ENCODE measurements at places on chromosomes 12 and 14.

DNA sequence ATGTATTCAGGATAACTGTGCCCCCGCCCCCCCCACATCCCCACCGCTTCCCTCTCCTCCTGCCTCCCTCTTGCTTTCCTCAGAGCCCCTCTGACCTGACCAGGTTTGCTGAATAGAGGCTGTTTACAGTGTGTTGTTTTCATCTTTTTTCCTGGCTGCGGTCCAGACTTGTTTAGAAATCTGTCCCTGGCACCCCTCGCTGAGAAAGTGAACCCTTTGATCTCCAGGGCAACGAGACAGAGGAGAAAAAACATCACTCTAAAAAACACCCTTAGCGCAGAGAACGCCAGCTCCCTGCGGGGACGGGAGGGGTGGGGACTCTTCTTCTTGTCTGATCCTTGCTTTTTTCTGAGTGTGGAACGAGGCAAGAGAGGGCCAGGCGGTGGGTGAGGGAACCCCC, 22.5 kb downstream of the SDS start:
- no peak for DNase-seq

- DNase-seq: no peak
Measured at GRCh38 chr12:51318846-51319599, 5.0 kb downstream of the BIN2 start.

- DNase-seq: no peak
Measured at GRCh38 chr12:62217466-62218194, 42.6 kb upstream of the USP15 start.

GRCh38 chr12:114684098-114684869, at the start of gene TBX3:
Gene TBX3, minus strand, starts transcription at chr12:114684175. Its CDS starts 975 bp downstream, at chr12:114683200.
- peak; percentile 92 for DNase-seq

DNA sequence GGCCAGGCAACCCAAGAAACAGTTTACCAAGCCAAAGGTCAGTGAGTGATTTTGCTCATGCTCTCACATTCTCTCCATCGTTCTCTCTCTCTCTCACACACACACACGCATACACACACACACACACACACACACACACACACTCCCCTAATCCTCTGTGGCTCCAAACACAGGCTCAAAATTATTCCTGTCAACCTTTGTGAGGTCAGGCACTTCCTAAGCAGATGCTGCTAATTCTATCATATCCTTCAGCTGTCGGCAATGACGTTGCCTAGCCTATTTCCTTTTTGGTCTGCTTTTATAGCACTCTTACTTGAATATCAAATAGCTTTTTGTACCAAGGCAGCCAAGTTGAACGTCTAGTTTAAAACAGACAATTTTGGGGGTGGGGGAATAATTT, 98.9 kb upstream of the EGLN3 start:
- no peak for DNase-seq

GRCh38 chr12:125944446-125944845, 879.2 kb downstream of the AACS start:
- no peak for DNase-seq

- no peak for DNase-seq
Measured at GRCh38 chr14:64196056-64196455, 98.1 kb downstream of the ESR2 start.

GRCh38 chr12:47120736-47121135, 41.0 kb upstream of the AMIGO2 start:
- no peak for DNase-seq

GRCh38 chr14:70098250-70098809, 90.4 kb downstream of the SLC8A3 start:
- DNase-seq: no peak

DNA sequence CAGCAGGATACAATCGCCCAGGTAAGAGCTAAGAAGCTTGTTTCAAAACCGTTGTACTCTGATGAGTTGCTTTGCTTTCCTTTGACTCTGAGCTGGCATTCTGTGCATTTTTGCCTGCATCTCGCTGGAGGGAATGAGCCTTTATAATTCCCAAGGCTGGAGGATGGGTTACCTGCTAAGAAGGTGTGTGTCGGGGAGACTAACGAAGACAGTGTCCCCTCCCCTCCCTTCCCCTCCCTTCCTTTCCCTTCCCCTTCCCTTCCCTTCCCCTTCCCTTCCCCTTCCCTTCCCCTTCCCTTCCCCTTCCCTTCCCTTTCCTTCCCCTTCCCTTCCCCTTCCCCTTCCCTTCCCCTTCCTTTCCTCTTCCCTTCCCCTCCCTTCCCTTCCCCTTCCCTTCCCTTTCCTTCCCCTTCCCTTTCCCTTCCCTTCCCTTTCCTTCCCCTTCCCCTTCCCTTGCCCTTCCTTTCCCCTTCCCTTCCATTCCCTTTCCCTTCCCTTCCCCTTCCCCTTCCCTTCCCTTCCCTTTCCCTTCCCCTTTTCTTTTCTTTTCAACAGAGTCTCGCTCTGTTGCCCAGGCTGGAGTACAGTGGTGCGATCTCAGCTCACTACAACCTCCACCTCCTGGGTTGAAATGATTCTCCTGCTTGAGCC, 15.4 kb downstream of the C3AR1 start:
- DNase-seq: no peak

- peak; percentile 57 for DNase-seq
Measured at GRCh38 chr12:69052613-69053408, 119.8 kb upstream of the CPM start.

DNA sequence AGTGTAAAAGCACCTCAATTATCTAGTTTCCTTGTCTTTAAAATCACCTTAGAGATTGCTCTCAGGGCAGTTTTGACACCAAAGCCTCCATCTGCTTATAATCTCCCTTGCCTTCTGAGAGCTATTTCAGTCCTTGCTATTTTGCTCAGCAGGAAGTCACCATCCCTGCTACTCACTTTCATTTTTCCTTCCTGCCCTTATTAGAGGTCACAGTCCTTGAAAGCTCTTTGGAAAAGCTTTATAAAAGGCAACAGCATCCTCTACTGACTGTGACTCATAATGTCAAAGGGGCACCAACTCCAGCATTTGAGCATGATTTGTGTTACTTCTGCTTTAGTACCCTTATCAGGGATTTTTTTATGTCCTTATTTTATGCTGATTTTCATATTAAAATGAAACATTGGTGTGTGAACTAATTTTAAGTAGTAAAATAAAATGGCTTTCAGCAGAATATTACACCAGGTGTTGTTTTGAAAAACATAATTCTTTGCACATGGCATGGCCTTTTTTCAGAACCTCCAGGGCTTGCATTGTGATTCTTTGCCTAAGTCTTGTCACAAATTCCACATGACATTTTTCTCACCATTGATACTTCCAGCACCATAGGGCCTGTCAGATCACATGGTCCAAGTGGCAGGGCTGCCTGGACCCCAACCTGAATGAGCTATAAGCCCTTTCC, 213.0 kb downstream of the ADAMTS20 start:
- peak; percentile 44 for DNase-seq

DNA sequence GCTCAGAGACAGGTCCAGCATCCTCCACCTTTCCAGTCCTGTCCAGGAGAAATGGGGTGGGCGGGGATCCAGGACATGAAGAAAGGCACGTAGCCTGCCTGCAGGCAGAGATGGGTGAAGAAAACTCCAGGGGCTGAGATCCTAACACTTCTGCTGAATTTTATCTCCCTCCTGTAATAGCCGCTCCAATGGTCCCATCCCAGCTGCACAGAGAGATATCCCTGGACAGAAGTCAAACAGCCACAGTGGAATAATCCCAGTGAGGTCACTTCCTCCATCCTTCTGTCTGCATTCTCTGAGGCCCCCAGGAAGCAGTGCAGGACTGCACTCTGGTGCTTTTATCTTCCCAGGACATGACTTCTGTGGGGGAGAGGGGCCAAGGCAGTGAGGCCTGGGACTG, 26.3 kb downstream of the KRT18 start:
- DNase-seq: no peak

- no peak for DNase-seq
Measured at GRCh38 chr14:54189748-54190354, 207.0 kb upstream of the CDKN3 start.

GRCh38 chr12:41917938-41918341, 226.7 kb downstream of the GXYLT1 start:
- DNase-seq: no peak

DNA sequence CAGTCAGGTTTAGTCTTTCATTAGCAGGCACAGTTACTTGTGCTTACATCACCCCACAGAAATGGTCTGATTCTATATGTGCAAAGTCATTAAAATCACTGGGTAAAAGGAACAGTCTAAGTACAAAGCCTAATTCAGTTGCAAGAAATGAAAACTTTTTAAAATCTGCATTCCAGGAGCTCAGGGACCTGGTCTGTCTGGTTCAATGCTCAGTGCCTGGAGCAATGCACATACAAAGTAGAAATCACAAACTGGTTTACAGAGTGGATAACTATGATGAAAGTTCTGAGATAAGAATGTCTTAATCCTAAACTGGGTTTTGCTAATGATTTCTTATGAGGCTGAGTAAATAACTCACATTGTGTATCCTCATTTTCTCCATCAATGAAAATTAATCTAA, 28.7 kb downstream of the LMNTD1 start:
- no peak for DNase-seq

GRCh38 chr14:94560291-94560665, 964 bp upstream of the SERPINA4 start:
- DNase-seq: no peak

DNA sequence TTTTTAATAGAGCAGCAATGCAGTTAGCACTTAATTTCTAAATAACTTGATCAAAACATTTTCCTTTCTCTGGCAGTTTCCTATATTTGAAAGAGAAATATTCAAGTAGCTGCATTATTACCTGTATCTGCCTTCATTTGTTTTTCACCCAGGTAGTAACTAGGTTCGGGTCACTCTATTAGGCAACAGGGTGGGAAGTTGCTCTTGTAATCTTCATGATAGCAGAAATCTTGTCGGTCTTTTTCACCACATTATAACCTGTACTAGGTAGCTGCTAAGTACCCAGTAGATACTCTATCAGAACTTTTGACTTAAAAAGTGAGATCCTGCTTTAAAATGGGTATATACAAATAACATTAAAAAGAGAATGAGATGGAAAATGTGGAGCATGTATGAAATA, 2.4 kb upstream of the PIK3C2G start:
- no peak for DNase-seq

DNA sequence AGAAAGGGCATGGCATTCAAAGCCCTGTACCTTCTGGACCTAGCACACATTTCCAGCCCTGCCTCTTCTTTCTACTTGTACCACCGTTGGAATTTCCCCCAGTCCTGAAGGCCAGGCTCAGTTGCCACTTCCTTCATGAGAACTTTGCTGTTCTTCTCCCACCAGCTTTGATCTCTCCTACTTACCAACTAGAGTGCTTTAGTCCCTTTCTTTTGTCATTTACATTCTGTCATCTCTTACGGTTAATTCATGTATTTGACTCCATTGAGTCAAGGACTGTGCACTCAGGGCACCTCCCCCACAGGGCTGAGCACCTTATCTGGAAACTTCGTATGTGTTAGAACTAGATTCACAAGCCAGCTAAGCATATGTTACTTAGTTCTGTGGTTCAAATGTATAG, 26.3 kb downstream of the BICDL1 start:
- no peak for DNase-seq

GRCh38 chr12:9761419-9761781, 699 bp upstream of the CD69 start:
- DNase-seq: no peak

GRCh38 chr14:34224221-34224620, 237.8 kb downstream of the SPTSSA start:
- no peak for DNase-seq

- no peak for DNase-seq
Measured at GRCh38 chr12:58051378-58051777, 110.0 kb downstream of the ATP23 start.

DNA sequence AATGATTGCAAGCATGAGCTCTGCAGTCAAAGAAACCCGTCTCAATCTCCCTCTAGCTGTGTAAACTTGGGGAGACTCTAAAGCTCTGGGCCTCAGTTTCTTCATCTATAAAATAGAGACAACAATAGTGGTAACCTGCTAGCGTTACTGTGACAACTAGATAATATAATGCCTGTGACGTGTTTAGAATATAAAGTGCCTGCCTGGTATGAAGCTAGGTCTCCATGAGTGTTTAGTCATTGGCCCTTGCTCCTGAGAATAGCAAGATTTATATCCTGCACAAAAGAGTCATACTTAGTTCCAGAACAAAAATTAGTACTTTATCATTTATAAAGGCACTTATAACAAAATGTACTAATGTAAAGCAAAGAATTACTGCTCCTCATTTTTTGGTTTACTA, 8.8 kb upstream of the DCP1B start:
- no peak for DNase-seq

DNA sequence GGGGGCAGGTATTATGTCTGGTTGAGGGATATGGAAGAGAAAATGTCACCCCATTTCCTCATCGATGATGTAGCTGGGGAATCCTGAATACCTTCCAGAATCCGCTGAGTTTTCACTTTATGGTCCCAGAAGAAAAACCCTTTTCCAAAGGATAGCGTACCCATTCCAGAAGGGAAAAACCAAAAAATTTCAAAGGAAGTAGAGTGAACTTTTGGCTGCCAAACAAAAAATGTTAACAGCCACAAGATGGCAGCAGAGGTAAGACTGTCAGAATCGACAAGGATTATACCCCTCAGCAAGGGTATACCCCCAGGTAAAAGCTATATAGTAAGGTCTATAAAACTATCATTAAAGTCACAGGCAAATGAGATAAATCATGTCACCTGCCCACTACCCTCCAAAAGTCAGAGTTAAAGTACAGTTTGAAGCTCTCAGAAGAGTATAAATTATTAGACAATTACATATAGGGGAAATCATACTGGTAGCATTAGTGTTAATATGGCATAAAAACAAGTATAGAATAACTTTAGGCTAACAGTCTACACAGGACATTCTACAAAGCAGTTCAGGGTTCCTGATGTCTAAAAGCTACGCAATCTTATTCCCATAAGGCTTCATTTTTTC, 18.0 kb downstream of the ACIN1 start:
- no peak for DNase-seq

DNA sequence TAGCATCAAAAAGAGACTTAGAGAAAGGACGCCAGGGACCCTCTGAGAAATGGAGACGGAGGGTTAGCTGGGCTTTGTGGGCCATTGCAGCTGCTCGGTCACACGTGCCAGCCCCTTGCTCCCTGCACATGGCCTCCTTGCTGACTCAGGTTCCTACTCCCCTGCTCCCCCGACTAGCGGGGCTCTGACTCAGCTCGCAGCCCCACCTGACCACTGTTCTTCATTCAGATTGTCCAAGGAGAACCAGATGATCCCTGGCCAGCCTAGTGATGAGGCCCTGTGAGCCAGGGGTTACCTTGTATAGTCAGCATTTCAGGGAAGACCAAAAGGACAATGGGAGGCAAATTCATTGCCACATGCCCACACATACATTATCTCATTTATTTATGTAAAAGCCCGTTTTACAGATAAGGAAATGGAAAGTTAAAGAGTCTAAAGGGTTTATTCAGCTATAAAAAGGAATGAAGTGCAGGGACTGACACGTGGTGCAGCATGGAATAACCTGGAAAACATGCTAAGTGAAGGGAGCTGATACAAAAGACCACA, 103.4 kb downstream of the LGMN start:
- no peak for DNase-seq
